ENCODE measurements at places on chromosomes 11 and 22.

- no peak for DNase-seq
Observed at GRCh38 chr11:35058669-35059434, 80.1 kb upstream of the CD44 start.

GRCh38 chr22:45550416-45550815, 47.7 kb downstream of the FBLN1 start:
- DNase-seq = no peak

DNA sequence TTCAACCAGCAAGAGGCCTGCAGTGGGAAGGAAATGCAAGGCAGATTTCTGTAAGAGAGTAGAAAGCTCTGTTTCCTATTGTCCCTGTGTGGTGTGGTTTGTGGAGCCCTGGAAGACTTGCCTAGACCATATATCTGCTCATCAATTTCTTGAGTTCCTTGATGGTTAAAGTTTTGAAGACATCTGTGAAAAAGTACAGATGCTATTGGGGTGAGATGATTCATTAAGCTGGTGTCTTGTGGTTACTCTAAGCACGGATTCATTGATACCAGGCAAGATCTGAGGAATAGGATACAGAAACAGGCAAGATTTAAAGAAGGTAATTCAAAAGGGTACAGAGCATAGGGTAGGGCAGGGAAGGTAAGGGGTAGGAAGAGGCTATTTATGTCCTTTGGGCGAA, 275.8 kb upstream of the SESN3 start:
- no peak for DNase-seq

GRCh38 chr11:63914896-63915691, 1.9 kb downstream of the RCOR2 start:
- DNase-seq = no peak

GRCh38 chr11:7020183-7020917, at the start of the genes NLRP14 and ZNF214:
Gene NLRP14 (plus strand): TSS chr11:7020479. CDS start chr11:7038587, 18,108 bp downstream.
Gene ZNF214 (minus strand): TSS chr11:7020346. CDS start chr11:7002835, 17,511 bp downstream.
- peak; percentile 87 for DNase-seq

DNA sequence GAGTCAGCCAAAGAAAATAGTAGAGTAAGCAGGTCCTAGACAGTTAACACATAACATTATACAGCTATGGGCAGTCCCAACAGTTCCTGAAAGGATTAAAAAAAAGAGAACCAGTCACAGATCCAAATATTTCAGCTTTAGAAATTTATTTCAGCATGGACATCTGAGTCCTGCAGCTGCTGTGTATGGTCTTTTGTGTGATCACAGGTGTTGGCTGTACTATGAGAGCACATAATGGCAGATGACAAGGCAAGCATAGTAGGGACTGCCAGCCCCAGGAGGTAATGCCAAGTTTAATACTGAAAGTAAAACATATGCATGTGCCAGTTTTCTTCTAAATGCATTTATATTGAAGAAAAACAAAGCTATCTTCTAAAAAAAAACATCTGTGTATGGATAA, 158.1 kb downstream of the GRIA4 start:
- no peak for DNase-seq

GRCh38 chr11:76225122-76225611, 18.9 kb upstream of the WNT11 start:
- DNase-seq = no peak

DNA sequence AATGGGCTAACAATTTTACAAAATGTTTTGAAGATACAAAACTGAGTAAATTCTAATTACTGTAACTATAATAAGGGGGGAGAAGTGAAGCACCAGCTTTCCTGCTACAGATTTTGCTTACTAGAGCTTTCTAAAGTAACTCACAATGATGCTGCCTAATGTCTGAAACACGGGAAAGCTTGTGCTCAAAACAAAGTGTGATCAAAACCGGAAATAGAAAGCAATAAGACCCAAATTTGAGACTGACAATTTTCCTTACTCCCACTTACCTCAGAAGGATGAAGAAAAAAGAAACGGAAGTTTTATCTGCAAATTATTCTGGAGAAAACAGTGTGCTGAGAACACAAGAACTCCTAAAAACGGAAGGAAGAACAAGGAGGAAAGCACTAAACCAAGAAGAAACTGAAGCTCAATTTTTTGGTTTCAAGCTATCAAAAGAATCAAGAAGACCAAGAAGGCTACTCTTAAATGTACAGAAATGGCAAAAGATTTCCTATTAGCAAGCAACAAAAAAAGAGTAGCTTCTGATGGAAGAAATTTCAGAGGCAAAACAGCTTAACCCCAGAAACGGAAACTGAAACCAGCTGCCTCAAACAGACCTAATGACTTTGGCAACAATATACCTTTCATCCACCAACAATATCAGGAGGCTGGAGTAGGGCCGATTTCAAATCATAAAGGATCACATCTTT, 33.4 kb downstream of the AMBRA1 start:
- DNase-seq = no peak

- DNase-seq = no peak
Observed at GRCh38 chr11:15692739-15693138, 578.0 kb downstream of the INSC start.

- DNase-seq = no peak
Observed at GRCh38 chr11:113176599-113177360, 137.6 kb upstream of the TTC12 start.

DNA sequence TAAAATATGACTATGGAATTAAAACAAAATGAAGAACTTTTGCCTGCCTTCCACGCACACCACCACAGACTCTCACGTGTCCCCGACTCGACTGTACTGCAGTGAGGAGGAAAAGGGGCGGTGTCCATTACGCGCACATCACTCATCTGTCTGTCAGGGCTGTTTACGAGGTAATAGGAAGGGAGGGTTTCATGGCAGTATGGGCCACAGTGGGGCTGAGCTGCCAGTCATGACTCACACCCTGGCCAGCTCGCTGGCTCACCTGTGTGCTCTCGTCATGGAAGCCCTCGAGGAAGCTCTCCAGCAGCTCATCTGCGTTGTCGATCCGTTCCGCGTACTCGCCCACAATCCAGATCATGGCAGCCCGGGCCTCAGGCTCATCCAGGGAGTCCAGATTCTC, 33.5 kb upstream of the RASL10A start:
- DNase-seq = peak; percentile 94

GRCh38 chr22:30675436-30675835, 7.8 kb upstream of the DUSP18 start:
- DNase-seq = no peak
